ENCODE measurements at places on chromosomes 4 and X.
A peak's percentile ranks its signal among the peaks of the same experiment; 100 is the strongest.

DNA sequence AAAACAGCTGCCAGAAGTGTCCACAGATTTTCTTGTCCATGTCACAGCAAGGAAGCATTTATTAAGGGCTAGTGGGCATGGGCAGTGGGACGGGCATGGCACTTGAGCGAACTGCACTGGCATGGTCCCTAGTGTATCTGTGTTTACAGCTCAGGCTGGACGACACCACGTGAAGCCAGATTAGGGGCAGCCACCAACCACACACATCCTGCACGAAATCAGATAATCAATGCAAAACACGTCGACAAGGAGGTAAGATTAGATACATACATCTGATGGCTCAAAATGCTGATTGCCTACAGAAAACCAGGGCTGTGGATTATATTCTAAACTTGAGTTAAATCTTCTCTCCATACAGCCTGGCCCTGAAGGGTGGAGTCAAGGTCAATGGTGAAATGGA lies 103.8 kb upstream of the ATP6AP2 start:
- no peaks in the 10 kb centered on the region for H3K27me3 ChIP-seq
- H3K4me1 ChIP-seq: peaks cover 27% of the 10 kb centered on the region
- DNase-seq: no peak
- no peak overlapping the region for H3K4me3 ChIP-seq
- H3K27ac ChIP-seq: no peak overlapping the region

DNA sequence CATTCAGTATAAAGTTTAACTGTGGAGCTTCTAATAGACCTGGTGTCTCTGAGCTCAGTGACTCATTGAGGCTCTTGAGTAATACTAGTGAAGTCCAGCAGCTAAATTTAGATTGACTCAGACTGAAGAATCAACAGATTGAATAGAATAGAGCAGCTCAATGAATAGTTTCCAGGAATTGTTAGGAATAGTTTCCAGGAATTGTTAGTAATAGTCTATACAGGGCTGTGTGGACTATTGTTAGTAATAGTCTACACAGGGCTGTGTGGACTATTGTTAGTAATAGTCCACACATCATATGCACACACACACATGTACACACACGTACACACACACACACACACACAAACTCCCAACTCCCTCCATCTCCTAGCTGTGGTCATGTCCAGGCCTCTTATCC lies 3.0 kb downstream of the GIMD1 start:
- DNase-seq: peak; percentile 41
- no peaks in the 10 kb centered on the region for H3K4me1 ChIP-seq
- no peaks in the 10 kb centered on the region for H3K27me3 ChIP-seq
- peak overlapping the region; percentile 60 for H3K4me3 ChIP-seq

- peaks cover 13% of the 10 kb centered on the region for H3K4me1 ChIP-seq
- no peaks in the 10 kb centered on the region for H3K36me3 ChIP-seq
- DNase-seq: no peak
- H3K27me3 ChIP-seq: no peaks in the 10 kb centered on the region
Observed at GRCh38 chr4:2799224-2799911, 6.5 kb downstream of the SH3BP2 start.

DNA sequence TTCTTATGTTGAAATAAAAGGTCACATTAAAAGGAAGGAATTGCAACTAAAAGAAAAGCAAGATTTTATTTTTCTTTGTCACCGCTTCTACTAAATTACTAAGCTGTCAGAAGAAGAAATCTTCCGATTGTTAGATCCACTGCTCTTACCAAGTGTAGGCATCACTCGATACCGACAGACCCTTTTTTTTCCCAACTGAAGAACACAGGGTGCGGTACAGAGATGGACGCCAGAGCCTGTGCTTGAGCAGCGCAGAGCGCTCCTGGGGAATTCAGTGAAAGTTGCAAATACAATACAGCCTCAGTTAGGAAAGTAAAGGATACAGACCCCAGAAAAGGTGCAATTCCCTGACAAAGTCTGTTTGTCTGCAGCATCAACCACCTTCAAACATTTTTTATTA lies 94.9 kb upstream of the WDR17 start:
- no peak overlapping the region for H3K4me3 ChIP-seq
- DNase-seq: no peak
- H3K4me1 ChIP-seq: no peaks in the 10 kb centered on the region
- no peaks in the 10 kb centered on the region for H3K27me3 ChIP-seq
- H3K27ac ChIP-seq: no peak overlapping the region

DNA sequence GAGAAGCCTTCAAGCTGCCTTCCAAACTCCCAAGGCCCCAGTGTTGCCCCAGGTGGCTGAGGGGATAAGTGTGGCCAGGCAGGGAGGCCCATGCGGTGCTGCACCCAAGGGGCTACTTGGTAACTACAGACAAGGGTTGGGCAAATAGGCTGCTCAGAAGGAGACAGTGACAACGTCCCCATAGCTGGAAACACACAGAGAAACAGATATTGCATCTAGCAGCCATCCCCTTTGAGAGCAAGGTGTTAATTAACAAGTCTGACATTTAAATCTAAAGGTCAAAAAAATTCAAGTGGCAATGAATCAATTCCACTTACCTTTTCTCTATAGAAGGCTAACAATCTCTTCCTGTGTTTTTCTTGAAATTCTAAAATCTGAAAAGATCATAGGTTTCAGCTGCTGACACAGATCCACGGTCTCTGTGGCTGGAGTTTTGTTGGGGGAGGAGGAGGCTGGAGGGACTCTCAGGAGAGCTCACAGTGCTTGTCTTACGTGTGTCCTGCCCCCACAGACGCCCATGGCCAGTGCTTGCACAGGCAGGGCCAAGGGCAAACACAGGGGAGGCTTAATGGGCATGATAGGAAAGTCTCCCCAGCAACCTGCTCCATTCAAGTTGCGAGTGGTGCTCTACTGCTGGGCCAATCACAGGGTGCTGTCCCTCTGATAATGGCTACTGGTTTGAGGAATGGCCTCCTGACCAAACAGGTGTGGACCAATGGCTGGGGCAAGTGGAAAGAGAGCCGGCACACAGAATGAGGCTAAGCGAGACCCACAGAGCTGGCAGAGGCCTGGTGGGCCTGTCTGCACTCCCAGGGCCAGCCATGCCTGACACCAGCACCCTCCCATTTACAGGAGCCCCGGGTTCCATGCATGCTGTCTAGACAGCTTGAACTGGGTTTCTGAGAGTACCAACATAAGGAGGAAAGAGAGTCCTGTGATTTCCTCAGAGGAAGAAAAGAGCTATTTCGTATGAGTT lies 22.6 kb downstream of the RNF212 start:
- H3K36me3 ChIP-seq: no peaks in the 10 kb centered on the region
- no peak overlapping the region for H3K4me3 ChIP-seq
- no peak for DNase-seq

- no peaks in the 10 kb centered on the region for H3K36me3 ChIP-seq
- no peak overlapping the region for H3K27ac ChIP-seq
- H3K27me3 ChIP-seq: no peaks in the 10 kb centered on the region
Observed at GRCh38 chr4:25113915-25114904, 46.0 kb downstream of the SEPSECS start.

- H3K36me3 ChIP-seq: no peaks in the 10 kb centered on the region
- no peak overlapping the region for H3K4me3 ChIP-seq
- DNase-seq: no peak
- no peak overlapping the region for H3K27ac ChIP-seq
- peaks cover 9% of the 10 kb centered on the region for H3K4me1 ChIP-seq
Observed at GRCh38 chr4:41160856-41161255, 53.5 kb downstream of the APBB2 start.

GRCh38 chr4:1731180-1731579 lies 9.9 kb downstream of the TACC3 start:
- no peaks in the 10 kb centered on the region for H3K27me3 ChIP-seq
- H3K4me3 ChIP-seq: no peak overlapping the region
- H3K27ac ChIP-seq: no peak overlapping the region
- peaks cover 10% of the 10 kb centered on the region for H3K36me3 ChIP-seq
- no peak for DNase-seq

- H3K4me1 ChIP-seq: no peaks in the 10 kb centered on the region
- H3K27me3 ChIP-seq: no peaks in the 10 kb centered on the region
- H3K27ac ChIP-seq: no peak overlapping the region
- no peak overlapping the region for H3K4me3 ChIP-seq
Observed at GRCh38 chrX:47235691-47236103, 2.9 kb downstream of the USP11 start.

- no peak for DNase-seq
- H3K36me3 ChIP-seq: no peaks in the 10 kb centered on the region
- H3K27ac ChIP-seq: no peak overlapping the region
- H3K4me1 ChIP-seq: no peaks in the 10 kb centered on the region
Observed at GRCh38 chr4:63063760-63064159, 1345.5 kb downstream of the TECRL start.

DNA sequence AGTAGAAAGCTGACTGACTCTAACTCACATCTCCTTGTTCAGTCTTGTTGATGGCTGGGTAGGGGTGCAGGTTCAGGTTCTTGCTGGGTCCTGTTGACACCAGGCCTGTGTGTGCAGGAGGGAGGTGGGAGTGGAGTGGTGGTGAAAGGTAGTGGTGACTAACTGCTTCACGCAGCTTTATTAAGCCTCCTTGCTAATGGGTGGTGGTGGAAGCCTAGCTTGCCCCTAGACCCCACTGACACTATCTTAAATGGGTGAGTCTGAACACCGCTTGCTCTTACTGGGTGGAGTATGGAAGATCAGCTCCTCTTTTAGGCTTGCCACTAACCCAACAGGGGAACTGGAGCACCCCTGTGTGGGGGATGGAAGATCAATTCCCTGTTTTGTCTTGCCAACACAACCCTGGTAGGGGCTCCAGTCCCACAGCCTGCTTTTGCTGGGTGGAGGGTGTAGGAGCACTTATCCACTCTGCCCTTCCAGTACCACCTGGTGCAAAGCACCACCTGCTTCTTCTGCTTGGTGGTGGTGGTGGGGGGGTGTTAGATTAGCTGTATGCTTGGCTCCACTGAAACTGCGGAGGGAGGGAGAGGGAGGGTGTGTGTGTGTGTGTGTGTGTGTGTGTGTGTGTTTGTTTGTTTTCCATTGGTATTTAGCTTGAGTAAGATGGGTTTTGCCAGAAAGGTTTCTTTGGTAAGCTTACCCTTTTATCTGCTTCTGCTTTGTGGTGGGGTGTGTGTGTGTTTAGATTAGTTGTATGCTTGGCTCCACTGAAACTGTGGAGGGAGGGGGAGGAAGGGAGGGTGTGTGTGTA lies 25.6 kb downstream of the KDM6A start:
- no peak overlapping the region for H3K4me3 ChIP-seq
- no peaks in the 10 kb centered on the region for H3K4me1 ChIP-seq
- no peaks in the 10 kb centered on the region for H3K27me3 ChIP-seq

GRCh38 chrX:630612-631496 lies at the start of gene SHOX:
SHOX (plus strand) TSS chrX:630791; CDS start chrX:630898, 107 bp downstream.
- no peaks in the 10 kb centered on the region for H3K36me3 ChIP-seq
- H3K4me1 ChIP-seq: no peaks in the 10 kb centered on the region
- no peak within 1 kb of the TSS for H3K27ac ChIP-seq
- no peak for DNase-seq

GRCh38 chrX:45806410-45807121 lies 605.9 kb upstream of the DIPK2B start:
- H3K36me3 ChIP-seq: no peaks in the 10 kb centered on the region
- peak; percentile 41 for DNase-seq
- peak overlapping the region; percentile 51 for H3K27ac ChIP-seq
- H3K4me1 ChIP-seq: no peaks in the 10 kb centered on the region
- H3K4me3 ChIP-seq: no peak overlapping the region

- peaks cover 67% of the 10 kb centered on the region for H3K36me3 ChIP-seq
- H3K4me3 ChIP-seq: no peak overlapping the region
- DNase-seq: no peak
- H3K27me3 ChIP-seq: no peaks in the 10 kb centered on the region
- no peak overlapping the region for H3K27ac ChIP-seq
Observed at GRCh38 chr4:3148926-3149325, 74.4 kb downstream of the HTT start.
